NCI-H1694 treated with DMSO at 0.1 percent for 48 hours (cell line): ENCODE measurements at places on chromosomes 5 and 9.
A peak's percentile ranks its signal among the peaks of the same experiment; 100 is the strongest.

- no peak for DNase-seq
These were observed 115.3 kb downstream of the CD180 start for GRCh38 chr5:67081261-67081660.

- peak; percentile 75 for DNase-seq
These were observed 55.3 kb downstream of the ERAP1 start for GRCh38 chr5:96752341-96753016.

- no peak for DNase-seq
These were observed 49.6 kb downstream of the ARHGAP26 start for GRCh38 chr5:142819825-142820224.

GRCh38 chr9:123299558-123300126 lies 31.3 kb upstream of the STRBP start:
- DNase-seq: no peak
